ENCODE measurements at places on chromosomes 5 and 9. TPM values are rescaled to one million over a fixed set of nuclear protein-coding genes. Genes with fewer than 3 reads are reported as not detected.
A peak's percentile ranks its signal among the peaks of the same experiment; 100 is the strongest.

DNA sequence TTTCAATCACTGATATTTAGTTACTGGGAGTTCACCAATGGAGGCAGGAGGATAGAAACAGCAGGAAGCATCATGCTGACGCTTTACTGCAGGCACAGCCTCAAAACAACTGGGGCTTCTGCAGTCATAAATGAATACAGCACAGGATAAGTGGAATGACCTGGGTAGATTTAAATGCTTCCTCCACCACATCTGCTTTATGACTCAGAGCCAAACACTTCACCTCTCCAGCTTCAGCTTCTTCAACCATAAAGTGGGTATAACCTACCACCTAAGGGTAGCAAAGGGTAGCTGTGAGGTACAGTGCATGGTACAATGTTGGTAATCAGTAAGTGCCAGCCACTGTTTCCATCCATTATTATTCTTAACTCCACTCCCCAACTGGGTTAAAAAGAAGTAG, 28.4 kb downstream of the RASEF start:
- DNase-seq, result no peak

The ELOVL7 gene
- polyA plus RNA-seq, result 0.05 TPM

The NRG2 gene
- polyA plus RNA-seq, result not detected

The S100Z gene
- polyA plus RNA-seq, result not detected

GRCh38 chr5:131379723-131380122, 115.9 kb downstream of the CDC42SE2 start:
- no peak for DNase-seq

DNA sequence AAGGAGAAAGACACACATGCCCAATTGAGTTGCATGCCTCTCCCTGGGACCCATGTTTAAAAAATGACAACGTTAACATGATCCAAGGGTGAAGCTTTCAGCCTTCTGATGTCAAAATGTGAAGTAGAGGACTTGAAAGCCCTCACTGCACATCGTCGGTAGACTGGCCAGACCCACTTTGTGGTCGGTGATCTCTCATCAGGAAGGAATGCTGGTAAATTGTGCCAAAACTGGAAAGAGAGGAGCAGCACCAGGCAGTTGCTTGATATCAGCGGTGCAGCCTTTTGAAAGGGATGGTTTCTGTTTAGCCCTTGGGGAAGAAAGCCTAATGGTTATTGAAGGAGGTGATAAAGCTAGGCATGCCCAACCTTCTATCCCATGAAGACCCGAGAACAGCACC, 125.3 kb upstream of the MARCHF11 start:
- DNase-seq, result no peak

DNA sequence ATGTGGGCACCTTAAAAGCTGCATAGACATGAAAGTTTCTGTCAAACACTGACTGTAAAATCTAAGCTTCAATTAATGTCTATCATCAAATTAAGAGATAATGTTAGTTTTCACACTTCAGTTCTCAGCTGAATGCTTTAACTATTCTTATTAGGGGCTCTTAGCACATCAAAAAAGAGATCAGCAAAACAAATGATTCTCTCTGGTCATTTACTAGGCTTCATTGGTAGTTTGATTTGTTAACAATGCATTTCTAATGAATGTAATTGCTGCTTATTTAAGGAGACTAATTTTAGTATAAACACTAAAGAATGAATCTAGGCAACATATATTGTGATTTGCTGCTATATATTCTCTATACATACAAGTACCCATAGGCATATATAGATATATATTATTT, 1182.0 kb downstream of the MAT2B start:
- DNase-seq, result no peak

GRCh38 chr9:134301387-134302129, 24.7 kb upstream of the RXRA start:
- DNase-seq, result no peak

GRCh38 chr9:85425153-85425611, 316.6 kb downstream of the AGTPBP1 start:
- no peak for DNase-seq

The ABLIM3 gene
- 14.0 TPM for polyA plus RNA-seq

The PCDHGB7 gene
- 7.6 TPM for polyA plus RNA-seq

The ANKRD20A1 gene
- polyA plus RNA-seq, result 0.17 TPM

The PTGDS gene
- polyA plus RNA-seq, result 0.31 TPM

DNA sequence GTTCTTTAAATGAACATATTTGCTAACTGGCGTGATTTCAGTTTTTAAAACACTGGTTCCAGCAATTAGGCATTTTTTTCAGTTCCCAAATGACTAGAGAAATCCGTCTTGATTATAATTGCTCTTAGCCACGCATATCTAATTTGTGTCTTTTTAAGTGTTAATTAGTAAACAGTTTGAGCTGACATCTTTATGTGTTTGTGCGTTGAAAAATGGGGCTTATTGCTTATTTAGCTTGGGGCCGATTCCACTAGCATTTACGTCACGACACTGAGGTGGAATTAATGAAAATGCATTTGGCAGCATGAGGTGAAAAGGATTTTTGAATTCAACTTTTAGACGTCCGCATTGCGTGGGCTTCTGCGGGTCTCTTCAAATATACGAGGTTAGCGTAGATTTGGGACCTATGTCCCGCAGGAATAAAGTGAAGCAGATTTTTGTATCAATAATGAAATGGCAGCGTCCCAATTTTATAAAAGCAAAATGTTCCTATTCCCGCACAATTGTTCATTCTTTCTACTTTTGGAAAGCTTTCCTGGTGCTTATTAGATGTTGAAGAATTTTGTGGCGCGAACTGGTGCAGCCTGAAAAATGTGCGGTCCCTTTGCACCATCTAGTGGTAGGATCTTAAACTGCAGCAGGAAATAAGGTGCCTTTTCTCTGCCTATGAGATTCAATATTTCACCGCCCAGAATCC, 122.7 kb upstream of the LMX1B start:
- DNase-seq, result no peak

- no peak for DNase-seq
Observed at GRCh38 chr9:122100756-122101155, 7.6 kb upstream of the TTLL11 start.

DNA sequence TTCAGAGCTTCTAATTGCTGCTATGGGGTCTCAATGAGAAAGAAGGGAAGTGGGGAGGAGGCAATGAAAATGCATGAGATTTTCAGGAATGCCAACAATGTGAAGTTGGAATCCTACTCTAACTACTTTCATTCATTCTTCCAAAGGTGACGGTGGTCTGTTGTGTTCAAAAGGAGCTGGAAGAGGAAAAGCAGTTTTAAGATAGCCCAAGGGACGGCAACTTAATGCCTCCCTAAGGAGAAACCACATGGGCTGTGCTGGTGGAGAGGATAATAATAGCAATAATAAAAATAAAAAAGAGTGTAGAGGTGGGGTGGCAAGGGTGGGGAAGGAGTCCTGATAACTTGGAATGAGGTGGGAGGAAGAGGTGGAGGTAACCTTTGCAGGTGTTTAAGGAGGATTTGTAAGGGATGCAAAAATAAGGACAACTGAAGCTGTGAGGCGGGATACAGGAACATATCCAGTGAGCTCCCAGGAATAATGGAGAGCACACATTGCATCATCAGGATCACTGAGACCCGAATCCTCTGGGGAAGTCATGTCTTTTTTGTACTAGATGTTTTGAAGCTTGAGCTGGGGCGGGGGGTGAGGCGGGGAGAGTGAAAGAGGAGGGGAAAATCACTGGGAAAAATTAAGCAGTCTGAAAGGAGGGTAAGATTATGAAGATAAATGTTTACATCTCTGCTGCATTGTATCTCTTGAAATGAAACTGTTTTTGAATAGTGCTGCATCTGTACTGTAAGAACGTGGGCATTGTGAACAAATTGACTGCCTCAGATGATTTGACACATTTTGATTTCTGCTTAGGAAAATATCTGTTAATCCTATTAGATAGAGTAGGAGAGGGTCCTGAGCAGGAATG, 120.1 kb upstream of the TMEM161B start:
- no peak for DNase-seq

The IGFBPL1 gene
- polyA plus RNA-seq, result 0.69 TPM

The TXNDC8 gene
- polyA plus RNA-seq, result not detected

DNA sequence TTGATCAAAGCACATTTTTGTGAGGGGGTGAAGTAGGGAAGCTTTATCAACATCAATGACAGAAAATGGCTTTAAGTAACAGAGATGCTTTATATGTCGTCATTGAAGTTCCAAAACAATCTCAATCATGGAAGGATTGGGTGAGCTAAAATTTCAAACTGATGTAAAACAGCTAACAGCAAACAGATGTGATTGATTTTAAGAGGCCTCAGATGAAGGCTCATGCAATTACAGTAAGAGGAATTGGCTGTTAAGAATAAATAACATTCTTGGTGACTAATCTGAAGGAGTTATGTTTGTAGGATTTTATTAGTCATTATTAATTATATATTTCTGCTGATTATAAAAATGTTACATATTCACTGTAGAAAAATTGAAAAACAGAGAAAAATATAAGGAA, 63.5 kb upstream of the PUM3 start:
- DNase-seq, result peak; percentile 3

DNA sequence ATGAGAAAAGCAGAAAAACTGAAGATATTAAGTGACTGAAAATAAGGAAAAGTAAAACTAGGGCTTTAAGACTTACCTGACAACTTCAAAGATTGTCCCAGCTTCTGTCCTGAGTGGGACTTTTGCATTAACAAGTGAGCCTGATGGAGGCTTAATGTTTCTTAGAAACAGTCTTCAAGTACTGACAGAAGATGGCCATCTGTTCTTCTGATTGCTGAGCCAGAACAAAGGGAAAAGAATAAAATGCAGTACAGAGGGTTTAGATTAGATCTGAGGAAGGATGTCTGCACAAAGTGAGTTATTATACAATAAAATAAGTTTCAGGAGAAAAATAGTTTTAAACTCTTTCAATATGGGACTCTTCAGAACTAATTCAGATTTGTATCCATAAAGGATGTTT, 500.7 kb downstream of the CETN3 start:
- no peak for DNase-seq

The PCSK1 gene
- polyA plus RNA-seq, result 0.11 TPM

- no peak for DNase-seq
Observed at GRCh38 chr9:37236822-37237221, 116.4 kb downstream of the ZCCHC7 start.

DNA sequence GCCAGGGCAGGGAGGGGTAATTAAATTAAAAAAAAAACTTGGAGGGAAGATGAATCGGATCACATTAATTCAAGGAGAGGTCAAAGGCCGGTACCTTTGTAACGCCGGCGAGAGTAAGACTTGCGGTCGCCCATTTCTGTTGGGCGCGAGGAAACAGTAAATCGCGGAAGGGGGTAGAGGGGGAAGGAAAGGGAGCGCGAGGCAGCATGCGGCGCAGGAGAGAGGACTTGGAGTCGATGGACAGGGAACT, 324 bp upstream of the RGMB start:
- DNase-seq, result no peak

The C9orf50 gene
- 0.20 TPM for polyA plus RNA-seq

GRCh38 chr9:135468854-135469521, 10.6 kb upstream of the PPP1R26 start:
- DNase-seq, result no peak

DNA sequence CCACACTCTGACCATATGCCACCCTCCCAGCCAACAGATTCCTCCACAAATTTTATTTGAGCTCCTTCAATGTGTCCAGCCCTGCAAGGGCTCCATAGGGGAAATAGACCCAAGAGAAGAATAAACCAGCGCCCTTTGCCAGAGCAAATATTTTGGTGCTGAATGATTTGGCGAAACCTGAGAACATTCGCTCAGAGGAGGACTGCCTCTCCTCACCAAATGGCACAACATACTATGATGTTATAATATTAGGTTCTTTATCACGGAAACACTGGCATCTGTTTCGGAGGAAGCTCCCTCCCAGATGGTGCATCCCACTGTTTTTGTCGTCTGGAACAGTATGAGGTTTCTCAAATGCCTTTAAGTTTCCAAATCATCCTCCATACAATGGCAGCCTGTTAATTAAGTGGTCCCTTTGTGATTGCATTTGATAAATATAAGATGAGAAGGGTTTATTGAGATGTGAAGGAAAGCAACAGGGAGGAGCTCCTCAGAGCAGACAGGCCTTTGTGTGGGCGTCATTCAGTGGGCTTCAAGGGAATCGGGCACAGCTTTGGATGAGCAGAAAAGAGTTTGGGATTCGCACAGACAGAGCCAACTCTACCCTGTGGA, 139.1 kb upstream of the ADRA1B start:
- DNase-seq, result no peak

- DNase-seq, result no peak
Observed at GRCh38 chr5:478369-478981, 35.5 kb downstream of the EXOC3 start.

DNA sequence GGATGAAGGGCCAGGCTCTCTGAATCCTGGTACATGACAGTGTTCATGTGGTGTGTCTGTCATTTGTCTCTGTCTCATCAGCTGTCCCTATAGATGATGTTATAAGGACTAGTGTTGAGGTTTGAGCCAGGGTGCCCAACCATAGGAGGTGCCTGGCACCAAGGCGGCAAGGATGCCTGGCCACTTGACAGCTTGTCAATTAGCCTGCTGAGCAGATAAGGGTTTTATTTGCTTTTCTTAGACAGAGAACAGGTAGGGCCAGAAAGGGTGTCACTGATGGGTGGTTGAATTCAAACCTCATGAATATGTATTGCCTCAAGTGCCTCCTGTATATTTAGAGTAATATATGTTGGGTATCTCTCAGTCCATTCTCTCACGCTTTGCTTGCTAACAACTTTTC, 30.1 kb upstream of the AUH start:
- no peak for DNase-seq

DNA sequence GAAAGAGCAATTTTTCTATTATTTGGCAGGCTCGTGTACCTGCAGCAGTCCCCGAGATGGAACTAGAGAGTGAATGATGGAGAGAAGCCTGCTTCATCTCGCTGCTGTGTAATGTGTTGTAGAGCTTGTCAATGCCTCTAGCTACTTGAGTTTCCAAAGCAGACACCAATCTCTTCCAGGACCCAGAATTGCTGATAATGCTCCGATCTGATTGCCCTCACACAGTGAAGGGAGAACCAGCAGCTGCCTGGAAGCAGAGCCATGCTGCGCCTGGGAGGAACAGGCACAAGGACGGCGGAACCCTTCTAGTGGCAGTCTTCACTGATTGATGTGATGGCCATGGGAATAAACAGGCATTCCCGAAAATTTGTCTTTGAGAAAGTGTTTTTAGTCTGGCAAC, 288.0 kb downstream of the ICE1 start:
- no peak for DNase-seq

- DNase-seq, result no peak
Observed at GRCh38 chr5:95027775-95028174, 257.1 kb downstream of the MCTP1 start.

DNA sequence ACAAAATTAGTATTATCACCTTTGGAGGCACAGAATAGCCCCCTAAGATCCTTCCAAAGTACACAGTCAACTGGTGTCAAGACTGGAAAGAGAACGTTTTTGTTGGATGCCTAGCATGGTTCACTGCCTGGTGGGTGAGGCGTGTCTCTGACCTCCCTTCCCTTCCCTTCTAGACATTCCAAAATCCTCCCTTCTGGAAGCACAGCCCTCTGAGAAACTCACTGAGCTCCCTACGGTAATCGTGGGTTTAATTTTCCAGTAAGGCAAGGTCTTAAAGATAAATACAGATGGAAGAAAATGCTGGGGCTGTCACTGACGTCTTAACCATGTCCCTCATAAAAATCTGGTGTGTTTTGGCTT, 138.8 kb downstream of the LIFR start:
- DNase-seq, result no peak

Data from BJ (cell line).